Central memory CD8-positive, alpha-beta T cell (primary cell): ENCODE measurements at places on chromosomes 7 and 10.

- no peak for DNase-seq
Observed at GRCh38 chr7:36650766-36651312, 73.5 kb downstream of the AOAH start.

DNA sequence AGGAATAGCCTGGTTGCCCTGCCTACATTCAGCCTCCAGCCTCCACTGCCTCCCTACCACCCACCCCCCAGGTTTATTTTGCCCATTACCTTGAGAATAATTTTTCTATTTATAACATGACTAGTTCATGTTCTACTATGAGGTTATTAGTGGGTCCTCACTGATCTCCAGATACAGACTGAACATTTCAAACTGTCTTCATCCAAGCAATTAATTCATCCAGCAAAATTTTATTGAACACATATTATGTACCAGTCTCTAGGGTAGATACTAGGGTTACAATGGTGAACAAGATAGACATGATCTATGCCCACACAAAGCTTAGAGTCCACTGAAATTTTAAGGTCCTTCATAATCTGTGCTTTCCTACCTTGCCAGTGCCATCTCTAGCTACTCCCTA, 51.6 kb upstream of the FHIP2A start:
- no peak for DNase-seq

- no peak for DNase-seq
Observed at GRCh38 chr7:78018641-78019446, 220.3 kb downstream of the PHTF2 start.

- DNase-seq = no peak
Observed at GRCh38 chr10:71463111-71463510, 66.4 kb downstream of the CDH23 start.

DNA sequence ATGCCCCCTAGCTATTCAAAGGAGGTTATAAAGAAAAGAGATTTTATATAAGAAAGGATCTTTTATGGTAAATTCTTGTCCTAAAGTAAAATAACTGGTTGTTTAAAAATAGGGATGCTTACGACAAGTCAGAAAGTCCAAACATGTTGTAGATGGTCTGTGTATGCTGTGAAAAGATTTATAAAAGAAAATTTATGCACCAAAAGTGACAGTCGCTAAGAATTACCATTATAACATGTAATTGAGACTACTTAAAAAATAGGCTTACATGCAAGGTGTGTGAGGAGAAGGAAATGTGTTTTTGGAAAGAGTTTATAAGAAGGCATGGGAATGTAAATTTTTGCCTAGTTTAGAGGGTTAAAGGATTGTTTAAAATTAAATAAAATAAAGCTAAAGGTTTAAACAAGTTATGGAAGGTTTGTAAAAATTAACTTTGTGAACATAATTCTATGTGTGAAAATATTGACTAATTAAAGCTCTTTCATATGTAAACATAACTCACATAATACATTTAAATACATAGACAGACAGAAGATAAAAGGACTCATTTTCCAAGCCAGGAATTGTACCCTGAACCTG, 118.5 kb downstream of the LYZL1 start:
- no peak for DNase-seq

GRCh38 chr10:16904639-16905061, 87.4 kb upstream of the RSU1 start:
- no peak for DNase-seq

GRCh38 chr7:87106974-87107612, 45.2 kb upstream of the DMTF1 start:
- no peak for DNase-seq

DNA sequence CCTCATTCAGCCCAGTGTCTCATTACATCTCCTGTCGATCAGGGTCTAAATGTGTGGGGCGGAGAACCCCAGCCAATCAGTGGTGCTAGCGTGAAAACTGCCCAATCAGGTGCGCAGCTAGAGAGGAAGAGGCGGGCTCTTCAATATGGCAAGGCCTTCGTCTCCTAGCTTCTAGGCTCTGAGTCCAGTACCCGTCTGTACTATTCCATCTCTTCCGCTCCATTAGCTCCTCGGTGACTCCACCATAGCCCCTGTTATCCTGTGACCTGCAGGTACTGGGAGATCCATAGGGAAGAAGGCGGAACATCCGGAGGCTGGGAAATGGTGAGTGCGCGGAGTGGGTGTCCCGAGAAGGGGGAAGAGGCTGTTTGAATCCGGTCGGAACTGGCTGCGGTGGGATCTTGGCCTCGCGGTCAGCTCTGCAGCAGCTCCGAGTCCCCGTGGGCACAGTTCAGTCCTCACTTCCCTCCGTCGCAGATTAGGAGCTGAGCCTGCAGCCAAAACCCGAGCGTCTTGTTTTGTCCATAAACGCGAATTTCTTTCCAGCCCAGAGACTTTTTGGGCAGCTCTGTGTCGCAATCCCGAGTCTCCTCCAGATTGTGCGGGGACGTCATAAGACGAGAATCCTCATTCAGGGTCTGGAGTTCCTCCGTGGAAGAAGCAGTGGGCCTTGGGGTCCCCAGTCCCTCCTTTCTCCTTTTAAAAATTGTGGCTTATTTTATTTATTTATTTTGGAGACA, at the start of gene ZNF727:
ZNF727 (plus strand) TSS at position 134 of the 740 bp plus-strand sequence; CDS start at position 322, 188 bp downstream.
- DNase-seq = no peak

GRCh38 chr7:14714161-14714728, 188.3 kb downstream of the DGKB start:
- DNase-seq = no peak

DNA sequence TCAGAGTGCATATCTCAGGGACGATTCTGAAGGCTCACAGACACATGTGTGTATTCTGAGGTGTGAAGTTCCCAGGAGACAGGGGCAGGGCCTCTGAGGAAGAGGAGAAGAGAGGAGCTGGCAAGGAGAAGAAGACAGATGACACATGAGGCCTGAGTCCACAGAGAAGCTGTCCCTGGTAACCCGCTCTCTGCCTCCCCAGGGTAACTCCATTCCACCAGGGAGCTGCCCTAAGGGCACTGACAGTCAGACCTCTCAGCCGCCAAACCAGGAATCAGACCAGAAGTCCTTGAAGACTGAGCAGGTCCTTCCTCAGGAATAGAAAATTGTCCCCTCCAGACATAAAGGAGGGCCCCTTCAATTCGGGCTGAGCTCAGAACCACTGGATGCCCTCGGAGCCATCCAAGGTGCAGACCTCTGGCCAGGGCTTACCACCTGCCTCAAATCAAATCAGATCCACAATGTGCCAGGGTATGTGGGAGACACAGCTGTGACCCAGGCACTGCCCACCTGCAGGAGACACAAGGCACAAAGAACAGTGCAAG, 57.4 kb downstream of the TLL2 start:
- DNase-seq = no peak

- DNase-seq = no peak
Observed at GRCh38 chr10:78915190-78915518, 153.6 kb upstream of the ZMIZ1 start.

- no peak for DNase-seq
Observed at GRCh38 chr7:19119870-19120486, 2.5 kb upstream of the TWIST1 start.

GRCh38 chr7:24891311-24891735, 88.7 kb downstream of the OSBPL3 start:
- DNase-seq = no peak

- no peak for DNase-seq
Observed at GRCh38 chr7:147405621-147406020, 1184.9 kb upstream of the C7orf33 start.

- DNase-seq = no peak
Observed at GRCh38 chr7:94123136-94123535, 119.0 kb upstream of the BET1 start.

- no peak for DNase-seq
Observed at GRCh38 chr7:26334166-26334859, 42.7 kb downstream of the SNX10 start.

- DNase-seq = no peak
Observed at GRCh38 chr7:106721816-106722785, 61.1 kb upstream of the CCDC71L start.

DNA sequence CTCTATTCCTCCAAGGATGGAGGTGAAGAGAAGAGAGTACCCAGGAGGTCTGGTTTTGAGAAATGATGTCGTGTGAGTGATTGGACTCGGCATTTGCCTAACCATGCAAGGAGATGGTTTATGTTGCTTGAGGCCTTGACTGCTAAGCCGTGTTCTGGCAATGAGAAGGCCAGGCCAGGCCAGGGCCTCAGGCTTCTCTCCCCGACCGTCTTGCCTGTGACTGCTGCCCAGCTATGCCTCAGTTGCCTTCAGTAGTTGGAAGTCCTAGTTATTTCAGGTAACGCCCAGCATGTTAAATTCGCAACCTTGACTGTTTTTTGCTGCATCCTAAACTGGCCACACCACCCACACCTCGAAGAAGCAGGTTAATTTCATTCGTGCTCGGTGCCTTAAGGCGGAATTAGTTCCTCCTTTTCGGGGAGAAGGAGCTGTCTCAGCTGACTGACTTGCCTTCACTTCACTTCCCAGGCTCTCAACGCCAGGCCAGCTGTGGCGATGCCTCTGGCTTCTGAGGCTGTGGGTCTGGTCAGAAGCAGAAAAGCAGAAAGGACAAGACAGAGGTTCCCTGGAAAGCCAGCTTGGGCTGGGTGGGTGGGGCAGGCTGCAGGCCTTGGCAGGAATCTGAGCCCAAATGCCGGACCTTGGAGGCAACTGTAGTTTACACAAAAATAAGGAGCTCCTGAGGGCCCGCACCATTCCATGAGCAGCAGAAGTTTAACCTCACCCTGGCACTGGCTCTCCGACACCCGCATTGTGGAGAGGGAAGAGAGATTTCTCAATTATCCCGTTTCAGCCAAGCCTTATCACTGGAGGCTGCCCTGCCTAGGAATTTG, 61.9 kb upstream of the SAMD8 start:
- no peak for DNase-seq

DNA sequence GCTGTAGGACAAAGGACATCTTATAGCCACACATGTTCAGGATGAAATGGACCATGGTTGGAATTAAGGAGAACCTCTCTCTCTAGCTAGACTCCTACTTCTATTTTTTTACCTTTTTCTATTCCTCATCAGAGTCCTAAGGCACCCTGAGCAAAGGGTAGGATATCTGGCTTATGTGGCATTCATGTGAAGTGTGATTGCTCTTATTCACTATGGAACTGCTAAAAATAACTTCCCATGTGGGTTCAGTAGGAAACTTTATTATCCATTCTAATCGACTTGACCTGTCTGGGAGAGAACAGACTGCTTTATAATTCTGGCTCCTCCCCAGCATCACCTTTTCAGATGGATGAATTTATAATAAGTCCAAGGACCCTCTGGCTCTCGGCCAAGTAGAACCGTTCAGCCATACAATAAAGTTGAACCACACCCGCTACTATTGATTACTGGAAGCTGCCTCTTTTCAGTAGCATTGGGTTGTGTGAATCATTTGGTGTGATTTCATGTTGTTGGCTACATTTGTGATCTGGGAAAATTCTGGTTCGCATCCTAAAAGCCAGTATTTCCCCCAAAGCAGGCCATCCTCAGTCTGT, 117.5 kb downstream of the NRF1 start:
- DNase-seq = no peak

GRCh38 chr10:3119796-3120459, 52.6 kb downstream of the PFKP start:
- DNase-seq = no peak

- no peak for DNase-seq
Observed at GRCh38 chr10:17022896-17023295, 106.7 kb downstream of the CUBN start.

DNA sequence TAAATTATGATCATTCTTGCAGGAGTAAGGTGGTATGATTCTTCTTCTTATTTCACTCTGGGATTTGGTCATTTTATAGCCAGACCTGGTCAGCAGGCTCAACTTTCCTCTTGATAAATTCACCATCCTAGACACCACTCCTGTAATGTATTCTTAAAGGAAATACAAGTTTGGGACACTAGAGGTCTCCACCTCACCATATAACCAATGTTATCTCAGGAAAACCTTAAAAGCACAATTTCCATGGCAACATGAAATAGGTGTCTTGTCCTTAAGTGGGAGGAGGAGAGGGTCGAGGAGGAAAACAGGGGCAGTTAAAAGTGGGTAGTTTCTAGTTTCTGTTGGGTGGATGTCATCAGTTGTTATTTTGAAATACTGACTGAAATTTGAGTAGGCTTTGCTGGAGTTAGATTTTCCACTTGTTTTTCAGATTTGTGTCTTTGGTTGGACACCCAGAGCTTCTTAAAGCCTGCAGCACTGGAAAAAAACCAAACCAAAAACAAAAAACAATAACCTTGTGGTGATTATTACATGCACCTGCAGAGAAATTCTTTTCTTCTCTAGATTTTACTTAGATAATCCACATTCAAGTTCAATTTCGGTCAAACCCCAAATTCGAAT, 163.1 kb downstream of the PRKCQ start:
- no peak for DNase-seq

DNA sequence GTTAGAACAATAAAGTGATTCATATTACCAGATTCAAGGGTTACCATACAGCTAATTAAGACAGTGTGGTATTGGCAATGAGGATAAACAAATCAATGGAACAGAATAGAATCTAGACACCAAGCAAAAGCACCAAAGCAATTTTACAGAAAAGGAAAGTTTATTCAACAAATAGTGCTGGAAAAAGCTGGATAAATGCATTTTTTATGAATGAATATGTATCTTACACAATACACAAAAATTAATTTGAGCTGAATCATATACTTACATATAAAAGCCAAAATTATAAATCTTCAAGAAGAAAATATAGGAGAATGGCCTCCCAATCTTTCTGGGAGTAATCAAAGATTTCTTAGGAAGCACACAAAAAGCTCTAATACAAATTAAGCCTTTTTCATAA, 220.4 kb upstream of the PTN start:
- no peak for DNase-seq

DNA sequence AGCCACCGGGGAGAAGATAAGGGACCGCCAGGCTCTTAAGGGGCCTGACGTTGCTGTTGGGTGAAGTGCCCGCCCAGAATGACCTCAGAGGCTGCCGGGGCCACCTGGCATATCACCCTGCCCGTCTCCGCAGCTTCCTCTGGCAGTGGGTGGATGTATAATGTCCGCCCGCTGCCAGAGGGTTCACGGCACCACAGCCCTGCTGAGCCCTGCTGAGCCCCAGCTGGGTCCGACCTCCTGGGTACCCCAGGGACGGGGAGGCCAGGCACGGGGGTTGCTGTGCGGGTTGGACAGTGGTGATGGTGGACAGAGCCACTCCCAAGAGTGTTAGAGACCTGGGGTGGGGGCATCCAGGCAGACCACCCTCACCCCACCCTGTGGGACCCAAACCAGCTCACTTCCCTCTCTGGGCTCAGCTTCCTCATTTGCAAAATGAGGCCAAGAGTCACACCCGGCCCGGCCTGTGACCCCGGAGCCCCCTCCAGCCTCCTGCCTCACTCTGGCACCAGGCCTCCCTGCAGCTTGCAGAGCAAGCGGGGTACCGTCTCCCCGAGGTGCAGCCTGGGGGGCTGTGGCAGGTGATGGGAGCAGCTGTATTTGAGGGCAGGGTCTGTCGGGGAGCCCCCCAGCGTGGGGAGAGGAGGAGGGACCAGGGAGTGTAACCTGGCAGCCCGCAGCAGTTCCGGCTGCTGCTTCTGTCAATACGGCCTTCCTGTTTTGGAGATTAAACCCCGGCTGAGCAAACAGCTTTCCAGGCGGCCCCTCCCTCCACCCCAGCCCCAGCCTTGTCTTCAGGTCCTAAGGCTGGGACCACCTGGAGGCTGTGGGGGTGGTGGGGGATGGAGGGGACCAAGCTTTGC, 8.4 kb upstream of the LFNG start:
- peak; percentile 42 for DNase-seq
